ENCODE measurements at places on chromosomes 16 and 17. TPM values are rescaled to one million over a fixed set of nuclear protein-coding genes. Genes with fewer than 3 reads are reported as not detected.

DNA sequence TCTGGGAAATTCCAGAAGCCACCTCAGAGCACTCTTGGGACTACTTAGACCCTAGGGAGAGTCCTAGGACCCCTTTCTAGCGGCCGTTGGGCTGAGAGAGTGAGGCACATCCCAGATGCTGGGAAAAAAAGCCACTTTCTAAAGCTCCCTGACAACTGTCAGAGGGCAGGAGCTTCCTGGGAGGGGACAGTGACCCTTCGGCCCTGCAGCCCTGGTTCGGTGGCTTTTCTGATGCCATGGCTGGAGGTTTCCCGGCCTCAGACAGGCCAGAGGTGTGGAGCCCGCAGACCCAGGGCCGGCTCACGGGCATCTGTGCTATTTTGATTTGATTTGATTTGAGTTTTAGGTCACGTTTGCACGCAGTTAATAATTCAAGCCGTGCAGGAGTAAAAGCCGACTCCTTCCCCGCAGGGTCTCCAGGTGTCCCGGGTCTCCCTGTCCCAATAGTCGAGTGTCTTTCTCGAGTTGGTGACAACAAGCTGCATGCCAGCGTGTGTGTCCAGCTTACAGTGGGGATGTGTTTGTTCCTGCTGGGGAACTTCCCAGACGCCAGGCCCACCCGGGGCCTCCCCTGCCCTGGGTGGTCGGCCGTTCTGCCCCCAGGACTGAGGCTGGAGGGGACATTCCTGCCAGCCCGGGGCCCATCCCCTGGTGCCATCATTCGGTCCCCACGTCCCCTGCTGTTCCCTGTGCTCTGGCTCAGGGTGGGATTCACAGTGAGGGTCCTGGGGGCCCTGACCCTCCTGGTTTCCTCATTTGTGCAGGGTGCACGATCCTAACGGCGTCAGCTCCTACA lies 1.0 kb upstream of the CBFA2T3 start:
- DNase-seq, result no peak

- DNase-seq, result no peak
Measured at GRCh38 chr16:12837291-12837690, 33.6 kb upstream of the CPPED1 start.

DNA sequence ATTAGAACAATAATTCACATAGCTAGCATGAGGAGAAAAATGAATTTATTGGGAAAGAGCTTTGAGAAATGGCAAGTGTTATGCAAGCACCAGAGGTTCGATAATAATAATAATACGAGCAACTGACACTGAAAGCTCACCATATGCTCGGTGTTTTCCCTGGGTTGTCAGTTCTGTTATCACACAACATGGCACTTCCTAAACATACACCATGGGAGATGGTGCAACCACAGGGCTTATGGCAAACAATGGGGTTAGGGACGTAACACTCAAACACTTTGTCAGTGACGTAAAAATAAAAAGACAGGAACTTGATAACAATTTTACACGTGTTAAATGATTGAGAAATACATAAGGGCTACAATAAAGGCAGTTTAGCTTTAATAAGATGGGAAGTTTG lies 23.7 kb downstream of the OR1D5 start:
- DNase-seq, result peak; percentile 83

The ABAT gene
- 54.4 TPM for polyA plus RNA-seq

The ITGAD gene
- polyA plus RNA-seq, result 0.31 TPM

The KIF2B gene
- polyA plus RNA-seq, result not detected

Data from cardiac muscle cell (in vitro differentiated cells and primary cell).